ENCODE measurements at places on chromosomes 3 and 15.

- DNase-seq: no peak
These were observed 68.0 kb downstream of the ATP11B start for GRCh38 chr3:182861348-182861747.

DNA sequence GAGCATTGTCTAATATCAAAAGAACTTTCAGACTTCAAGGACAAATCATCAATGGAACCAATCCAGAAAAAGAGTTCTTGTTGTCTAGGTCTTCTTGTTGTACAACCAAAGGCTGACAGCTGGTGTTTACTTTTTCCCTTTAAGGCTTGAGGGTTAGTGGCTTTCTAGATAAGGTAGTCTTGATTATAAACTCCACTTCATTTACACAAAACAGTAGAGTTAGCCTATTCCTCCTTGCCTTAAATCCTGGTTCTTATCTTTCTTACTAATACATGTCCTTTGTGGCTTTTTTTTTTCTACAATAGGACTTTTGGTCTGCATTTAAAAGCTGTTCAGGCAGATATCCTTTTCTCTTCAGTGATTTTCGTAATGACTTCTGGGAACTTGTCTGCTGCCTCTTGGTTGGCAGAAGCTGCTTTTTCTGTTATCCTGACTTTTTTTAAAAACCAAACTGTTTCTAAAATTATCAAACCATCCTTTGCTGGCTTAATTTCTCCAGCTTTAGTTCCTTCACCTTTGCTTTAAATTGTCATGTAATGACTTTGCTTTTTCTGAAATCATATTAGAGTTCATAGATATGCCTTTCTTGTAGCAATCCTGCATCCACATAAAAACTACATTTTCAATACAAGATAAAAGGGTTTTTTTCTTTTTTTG is 44.8 kb downstream of the STRIT1 start:
- DNase-seq: no peak

- DNase-seq: no peak
These were observed 356.5 kb downstream of the ERC2 start for GRCh38 chr3:56111606-56112304.

GRCh38 chr15:35757765-35758164 is 211.8 kb upstream of the DPH6 start:
- no peak for DNase-seq

DNA sequence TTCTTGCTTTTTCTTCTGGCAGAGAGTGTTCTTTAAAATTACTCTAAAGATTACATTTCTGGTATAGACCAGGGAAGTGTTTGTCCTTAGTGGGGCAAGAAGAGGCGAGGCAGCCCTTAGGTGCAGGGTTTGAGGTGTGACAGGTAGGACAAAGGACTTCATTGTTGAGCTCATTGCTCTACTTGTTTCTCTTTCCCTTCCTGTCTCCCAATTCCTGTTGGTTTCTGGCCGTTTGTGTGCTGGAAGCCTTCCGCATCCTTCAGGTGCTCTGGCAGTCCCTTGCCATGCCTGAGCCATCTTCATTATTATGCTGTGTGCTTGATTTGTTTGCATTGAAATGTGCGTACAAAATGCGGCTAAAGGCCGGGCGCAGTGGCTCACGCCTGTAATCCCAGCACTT is 85.1 kb downstream of the CCK start:
- DNase-seq: no peak

GRCh38 chr3:161640181-161640580 is 143.6 kb downstream of the OTOL1 start:
- no peak for DNase-seq

DNA sequence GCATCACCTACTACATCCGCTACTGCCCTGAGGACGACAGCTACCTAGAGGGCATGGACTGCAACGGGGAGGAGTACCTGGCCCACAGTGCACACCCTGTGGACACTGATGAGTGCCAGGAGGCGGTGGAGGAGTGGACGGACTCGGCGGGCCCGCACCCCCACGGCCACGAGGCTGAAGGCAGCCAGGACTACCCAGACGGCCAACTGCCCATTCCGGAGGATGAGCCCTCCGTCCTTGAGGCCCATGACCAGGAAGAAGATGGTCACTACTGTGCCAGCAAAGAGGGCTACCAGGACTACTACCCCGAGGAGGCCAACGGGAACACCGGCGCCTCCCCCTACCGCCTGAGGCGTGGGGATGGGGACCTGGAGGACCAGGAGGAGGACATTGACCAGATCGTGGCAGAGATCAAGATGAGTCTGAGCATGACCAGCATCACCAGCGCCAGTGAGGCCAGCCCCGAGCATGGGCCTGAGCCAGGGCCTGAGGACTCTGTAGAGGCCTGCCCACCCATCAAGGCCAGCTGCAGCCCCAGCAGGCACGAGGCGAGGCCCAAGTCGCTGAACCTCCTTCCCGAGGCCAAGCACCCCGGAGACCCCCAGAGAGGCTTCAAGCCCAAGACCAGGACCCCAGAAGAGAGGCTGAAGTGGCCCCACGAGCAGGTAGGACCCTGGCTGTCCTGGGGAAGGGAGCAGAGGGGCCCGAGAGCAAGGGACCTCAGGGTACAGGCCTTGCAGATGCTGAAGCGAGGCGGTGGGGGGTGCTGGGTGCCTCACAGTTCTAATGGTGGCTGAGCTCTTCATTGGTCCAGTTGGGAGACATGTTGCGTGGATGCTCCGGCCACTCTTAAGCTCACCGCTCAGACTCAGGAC is 168.6 kb downstream of the APBA2 start:
- DNase-seq: no peak

- DNase-seq: no peak
These were observed 1045.7 kb upstream of the CFAP20DC start for GRCh38 chr3:60095516-60095915.

DNA sequence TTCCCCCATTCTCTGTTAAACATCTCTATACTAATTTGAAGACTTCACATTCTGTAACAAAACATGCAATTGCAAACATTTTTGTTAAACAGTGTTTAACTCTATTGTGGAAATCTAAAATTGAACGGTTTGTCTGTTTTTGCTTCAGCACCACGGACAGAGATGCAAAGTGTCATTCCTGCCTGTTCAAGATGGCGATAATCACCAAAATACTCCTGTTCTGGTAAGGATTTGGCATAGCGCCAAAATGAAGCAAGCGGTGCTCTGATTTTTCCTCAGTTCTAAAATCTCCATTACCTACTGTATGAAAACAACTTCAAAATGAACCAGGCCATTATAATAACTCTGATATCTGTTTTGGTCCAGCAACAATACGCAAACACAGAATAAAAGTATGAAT is 129.7 kb upstream of the TUSC7 start:
- no peak for DNase-seq

DNA sequence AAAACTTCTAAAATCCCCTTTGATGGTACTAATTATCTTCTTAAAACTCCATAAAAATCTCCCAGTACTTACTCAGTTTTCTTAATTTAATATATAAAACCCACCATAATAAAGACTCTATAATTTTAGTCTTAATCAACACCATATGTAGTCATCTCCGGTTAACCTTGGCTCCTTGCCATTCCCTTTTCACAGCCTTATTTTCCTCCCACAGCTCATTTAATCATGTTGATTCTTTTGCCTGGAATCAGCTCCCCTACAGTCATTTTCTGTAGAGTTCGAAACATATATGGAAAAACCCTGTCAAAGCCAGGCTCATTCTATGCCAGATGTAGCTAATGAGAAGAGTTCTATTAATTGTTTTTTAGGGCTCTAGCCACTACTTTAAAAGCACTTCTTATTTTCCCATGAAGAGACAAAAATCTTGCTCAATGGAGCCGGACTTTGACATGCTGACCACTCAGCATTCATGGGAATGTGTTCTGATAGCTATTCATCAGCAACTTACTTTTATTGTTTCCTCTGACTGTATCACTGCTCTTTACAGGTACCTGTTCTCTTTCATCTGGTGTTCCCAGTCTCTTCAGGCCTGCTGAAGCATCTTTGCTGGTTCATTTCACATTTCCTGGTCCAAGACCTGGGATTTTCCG is 573.4 kb downstream of the NAALADL2 start:
- no peak for DNase-seq

GRCh38 chr3:60906283-60906682 is 345.0 kb downstream of the FHIT start:
- DNase-seq: no peak

DNA sequence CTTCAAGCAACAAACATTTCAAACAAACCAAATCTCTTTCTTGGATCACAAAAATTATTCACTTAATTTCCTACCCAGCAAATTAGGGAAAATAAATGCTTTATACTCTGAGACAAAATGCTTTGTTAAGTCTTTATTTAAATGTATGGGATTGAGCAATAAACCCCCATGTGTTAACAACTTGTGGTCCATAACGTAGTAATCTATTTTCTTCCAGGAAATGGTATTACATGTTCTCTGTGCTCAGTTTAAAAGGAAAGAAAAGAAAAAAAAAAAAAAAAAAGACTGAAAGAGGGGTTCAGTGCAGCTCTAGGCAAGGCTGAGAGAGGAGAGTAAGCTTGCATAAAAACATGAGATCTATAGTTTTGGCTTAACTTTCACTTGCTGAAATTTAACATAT is 102.3 kb downstream of the PIK3CB start:
- DNase-seq: no peak

DNA sequence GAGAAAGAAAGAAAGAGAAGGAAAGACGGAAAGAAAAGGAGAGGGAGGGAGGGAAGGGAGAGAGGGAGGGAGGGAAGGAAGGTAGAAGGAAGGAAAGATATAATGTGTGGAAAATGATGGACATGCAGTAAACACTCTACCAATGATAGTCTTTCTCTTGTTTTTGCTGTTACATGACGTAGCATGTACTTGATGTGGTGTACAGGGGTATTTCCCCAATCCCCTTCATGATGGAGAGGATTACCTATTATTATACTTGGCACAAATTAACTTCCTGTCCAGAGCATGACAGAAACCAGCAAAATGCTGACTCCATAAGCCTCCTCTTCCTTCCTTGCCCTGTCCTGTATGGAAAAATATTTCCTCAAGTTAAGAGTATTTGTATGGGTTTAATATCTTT is 124.4 kb downstream of the B3GALNT1 start:
- DNase-seq: no peak

DNA sequence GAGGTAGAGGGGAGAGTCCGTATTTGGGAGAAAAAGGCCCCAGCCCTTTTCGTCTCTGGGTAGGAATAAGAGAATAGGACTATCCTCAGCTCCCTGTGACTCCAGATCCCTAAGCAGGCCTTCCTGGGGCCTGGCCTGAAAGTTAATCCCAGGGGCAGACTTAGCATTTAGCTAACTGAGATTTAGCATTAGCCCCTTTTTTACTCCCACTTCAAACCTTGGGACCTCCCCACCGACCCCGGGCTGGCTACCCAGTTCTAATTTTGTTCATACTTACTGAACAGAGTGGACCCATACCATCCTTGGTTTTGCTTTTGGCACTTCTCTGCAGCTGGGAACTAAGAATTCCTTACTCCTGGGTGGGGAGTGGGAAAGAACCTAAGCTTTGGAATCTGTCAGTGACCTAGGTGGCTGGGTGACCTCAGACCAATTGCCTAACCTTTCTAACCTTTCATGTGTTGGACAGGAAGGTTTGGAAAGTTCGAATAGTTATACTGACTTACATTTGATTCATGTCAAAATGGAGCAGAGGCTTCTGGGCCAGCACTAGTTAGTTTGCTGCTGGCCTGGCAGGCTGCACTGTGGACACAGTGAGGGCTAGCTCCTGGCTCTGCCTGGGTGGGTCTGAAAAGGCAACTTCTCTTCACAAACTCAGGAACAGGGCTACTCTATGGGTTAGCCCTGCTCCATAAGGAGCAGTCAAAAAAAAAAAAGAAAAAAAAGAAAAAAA is 11.6 kb downstream of the TTC21A start:
- DNase-seq: no peak

GRCh38 chr15:70277556-70277955 is 179.8 kb upstream of the TLE3 start:
- DNase-seq: no peak

DNA sequence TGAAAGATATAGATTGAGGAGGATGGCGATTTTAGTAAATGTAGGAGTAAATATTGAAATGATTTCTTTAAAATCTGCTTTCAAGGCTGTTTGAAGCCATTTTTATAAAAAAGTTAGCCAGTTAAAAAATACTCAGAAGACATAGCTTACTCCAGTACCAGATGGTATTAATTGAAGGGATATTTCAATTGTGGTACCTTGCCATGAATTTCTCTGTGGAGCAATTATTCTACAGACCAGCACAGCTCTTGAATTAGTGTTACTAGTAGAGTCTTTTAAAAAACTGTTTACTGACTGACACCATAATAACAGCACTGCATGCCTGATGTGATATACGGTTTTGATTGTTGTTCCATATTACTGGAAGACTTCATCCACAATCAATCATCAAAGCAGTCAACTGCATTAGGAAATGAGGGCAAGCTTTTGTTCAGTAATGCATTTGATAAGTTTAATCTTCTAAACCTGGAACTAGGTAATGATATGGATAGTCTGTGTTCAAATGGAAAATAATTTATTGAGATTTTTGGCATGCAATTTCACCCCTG is 106.4 kb downstream of the MFSD1 start:
- no peak for DNase-seq

- no peak for DNase-seq
These were observed 47.9 kb downstream of the PIK3CA start for GRCh38 chr3:179196098-179196497.

DNA sequence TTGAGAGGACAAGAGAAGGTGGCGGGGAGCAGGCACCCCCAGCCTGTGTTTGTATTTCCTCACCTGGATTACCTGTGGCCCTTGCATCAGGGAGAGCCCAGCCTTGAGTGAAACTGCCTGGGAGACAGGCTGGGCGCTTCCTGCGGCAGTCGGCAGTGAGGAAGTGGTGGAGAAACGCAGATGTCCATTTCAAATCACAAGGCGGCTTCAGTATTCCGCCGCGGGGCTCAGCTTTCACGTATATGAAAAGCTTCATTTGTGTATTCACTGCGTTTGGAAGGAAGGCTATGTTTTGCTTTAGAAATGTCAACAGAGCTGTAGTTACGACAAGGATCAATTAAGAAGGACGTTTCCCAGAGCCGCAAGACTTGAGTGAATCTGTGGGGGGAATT is 167.4 kb upstream of the CTDSPL start:
- DNase-seq: no peak

- DNase-seq: no peak
These were observed 59.8 kb downstream of the LRRC3B start for GRCh38 chr3:26682406-26682805.

DNA sequence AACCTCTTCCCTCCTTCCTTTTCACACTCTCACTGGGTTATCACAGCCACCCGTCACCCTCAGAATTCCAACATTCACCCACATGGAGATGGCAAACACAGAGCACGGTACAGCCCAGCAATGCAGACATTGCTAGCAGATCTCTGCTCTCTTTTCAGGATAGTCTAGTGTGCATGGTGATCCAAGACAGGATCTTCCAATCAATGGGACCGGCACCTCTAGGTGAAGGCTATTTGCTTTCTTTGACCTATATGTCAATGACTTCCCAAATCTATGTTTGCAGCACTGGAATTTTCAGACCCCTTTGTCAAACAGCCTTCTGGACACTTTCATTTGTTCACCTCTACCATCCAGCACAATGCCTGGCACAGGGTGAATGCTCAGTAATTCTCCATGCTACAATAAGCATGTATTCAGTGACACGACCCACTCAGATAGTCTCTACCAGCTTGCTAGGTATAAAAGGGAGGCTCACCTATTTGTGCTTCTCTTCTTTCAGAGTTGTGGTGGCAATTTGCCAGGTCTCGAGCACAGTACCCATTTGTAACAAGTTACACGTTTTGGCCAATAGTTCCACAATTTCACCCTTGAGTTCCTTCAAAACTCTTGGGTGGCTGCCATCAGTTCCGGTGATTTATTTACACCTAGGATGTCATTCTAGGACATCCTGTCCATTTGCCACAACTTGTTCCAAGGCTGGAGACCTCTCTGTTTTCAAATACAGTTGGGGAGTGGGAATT is 279.1 kb upstream of the ICE2 start:
- DNase-seq: no peak

All from caudate nucleus (tissue), 63 donors.